ENCODE measurements at places on chromosomes 11 and 22.
A peak's percentile ranks its signal among the peaks of the same experiment; 100 is the strongest.

DNA sequence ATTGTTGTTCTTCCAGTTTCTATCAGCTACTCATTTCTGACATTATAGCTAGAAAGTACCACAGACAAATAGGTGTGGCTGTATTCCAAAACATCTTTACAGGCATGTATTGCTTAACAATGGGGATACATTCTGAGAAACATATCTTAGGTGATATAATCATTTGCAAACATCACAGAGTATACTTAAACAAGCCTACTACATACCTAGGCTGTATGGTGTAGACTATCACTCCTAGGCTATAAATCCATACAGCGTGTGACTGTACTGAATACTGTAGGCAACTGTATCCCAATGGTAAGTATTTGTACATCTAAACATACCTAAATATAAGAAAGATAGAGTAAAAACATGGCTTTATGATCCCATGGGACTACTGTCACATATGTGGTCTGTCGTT, 231.8 kb downstream of the ETS1 start:
- no peak for DNase-seq

DNA sequence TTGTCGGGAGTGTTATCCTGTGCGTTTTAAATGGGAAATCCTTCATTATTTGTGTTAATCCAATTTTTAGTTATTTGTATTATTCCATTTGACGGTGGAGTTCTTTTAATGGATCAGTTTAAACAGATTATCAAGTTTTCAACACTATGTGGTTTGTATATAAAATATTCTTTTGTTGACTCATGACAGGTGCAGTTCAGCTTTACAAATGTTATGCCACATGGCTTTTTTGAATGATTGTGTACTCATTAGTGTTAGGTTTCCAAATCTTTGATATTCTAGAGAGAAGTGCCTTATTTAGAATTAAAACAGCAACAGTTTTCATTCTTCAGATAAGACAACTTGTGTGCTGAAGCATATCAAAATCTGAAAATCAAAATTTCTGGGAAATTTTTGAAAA, 2.4 kb downstream of the JAM3 start:
- DNase-seq: no peak

- no peak for DNase-seq
These were observed at the start of gene DCHS1 for GRCh38 chr11:6655790-6656583. Gene DCHS1 (minus strand): TSS chr11:6655809. CDS start chr11:6641613, 14,196 bp downstream.

GRCh38 chr11:4983841-4984240, 10.8 kb upstream of the OR51L1 start:
- no peak for DNase-seq

DNA sequence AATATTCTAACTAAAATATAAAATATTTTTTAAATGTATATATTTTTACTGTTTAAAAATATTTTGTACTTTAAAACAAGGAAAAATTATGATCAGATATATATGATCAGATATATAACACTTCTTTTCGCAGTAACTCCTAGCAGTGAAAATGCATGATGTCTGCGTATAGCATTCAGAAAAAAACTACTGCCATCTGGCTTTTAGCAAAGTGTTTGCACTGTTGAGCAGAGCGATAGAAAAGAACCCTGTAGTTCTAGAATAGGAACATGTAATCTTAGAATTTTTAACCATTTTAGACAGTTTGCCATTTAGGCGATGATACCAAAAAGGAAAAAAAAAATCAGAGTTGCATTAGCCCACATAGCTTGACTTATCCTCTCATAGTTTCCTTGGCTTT, 370.4 kb upstream of the ANO3 start:
- no peak for DNase-seq

GRCh38 chr22:40407021-40407761, 36.8 kb downstream of the SGSM3 start:
- no peak for DNase-seq

DNA sequence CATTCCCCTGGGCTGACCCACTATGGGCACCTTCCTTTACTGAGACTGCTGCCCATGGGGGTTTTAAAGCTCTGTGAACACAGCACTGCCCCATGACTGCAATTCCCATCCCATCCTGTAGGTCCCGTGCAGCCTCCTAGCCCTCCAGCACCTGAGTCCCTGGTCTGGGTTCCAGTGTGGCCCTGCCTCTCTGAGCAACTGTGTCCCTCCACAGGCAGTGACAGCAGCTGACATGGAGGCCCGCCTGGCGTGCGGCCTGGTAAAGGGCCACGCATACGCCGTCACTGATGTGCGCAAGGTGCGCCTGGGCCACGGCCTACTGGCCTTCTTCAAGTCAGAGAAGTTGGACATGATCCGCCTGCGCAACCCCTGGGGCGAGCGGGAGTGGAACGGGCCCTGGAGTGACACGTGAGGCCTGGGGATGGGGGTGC, 12.6 kb downstream of the OMP start:
- no peak for DNase-seq

DNA sequence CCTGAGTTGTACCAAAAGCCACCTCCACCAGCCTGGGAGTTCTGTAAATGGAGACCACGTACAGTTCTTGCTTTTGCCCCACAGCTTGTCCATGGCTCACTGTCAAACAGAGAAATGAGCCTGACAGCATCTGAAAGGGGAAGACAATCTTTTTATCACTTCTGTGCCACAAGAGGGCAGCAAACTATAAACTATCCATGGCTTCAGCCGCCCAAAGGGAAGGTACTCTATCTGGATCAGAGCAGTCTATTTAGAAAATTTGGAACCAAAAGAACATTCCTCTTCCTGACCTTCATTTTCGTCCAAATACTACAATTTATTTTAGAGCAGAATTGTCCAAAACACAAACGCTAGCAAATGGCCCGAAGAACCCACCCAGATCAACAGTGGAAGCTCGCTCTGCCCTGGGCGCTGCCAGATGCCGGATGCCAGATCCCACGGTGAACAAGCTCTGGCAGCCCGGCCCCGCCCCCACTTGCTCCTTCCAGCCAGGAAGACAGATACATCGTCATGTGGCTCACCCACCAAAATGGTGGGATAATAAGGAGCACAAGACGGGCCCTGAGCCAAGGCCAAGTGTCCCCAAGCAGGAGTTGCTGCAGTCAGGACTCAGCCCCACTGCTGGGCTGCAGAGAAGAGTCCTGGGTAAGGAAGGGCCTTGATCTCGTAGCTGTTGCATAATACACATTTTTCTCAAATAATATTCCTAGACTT, 23.9 kb upstream of the SCGB1A1 start:
- DNase-seq: no peak

DNA sequence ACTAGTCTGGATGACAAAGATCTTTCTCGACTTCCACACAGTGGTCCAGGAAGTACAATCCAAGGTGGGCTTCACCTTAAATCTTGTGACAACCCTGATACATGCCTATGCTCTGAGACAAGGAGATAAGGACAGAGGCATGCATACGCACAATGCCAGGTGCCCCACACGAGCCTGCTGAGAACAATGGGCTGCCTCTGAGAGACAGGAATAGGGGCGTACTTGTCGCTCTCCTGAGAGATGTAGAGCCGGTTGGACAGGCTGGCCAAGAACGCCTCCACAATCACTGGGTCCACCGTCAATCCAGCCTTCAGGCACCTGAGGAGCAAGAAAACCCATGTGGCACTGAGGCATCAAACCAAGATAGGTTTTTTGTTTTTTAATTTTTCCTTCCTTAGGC, 25.5 kb downstream of the SERPIND1 start:
- DNase-seq: no peak

- DNase-seq: no peak
These were observed 26.0 kb downstream of the PKNOX2 start for GRCh38 chr11:125190566-125190965.

DNA sequence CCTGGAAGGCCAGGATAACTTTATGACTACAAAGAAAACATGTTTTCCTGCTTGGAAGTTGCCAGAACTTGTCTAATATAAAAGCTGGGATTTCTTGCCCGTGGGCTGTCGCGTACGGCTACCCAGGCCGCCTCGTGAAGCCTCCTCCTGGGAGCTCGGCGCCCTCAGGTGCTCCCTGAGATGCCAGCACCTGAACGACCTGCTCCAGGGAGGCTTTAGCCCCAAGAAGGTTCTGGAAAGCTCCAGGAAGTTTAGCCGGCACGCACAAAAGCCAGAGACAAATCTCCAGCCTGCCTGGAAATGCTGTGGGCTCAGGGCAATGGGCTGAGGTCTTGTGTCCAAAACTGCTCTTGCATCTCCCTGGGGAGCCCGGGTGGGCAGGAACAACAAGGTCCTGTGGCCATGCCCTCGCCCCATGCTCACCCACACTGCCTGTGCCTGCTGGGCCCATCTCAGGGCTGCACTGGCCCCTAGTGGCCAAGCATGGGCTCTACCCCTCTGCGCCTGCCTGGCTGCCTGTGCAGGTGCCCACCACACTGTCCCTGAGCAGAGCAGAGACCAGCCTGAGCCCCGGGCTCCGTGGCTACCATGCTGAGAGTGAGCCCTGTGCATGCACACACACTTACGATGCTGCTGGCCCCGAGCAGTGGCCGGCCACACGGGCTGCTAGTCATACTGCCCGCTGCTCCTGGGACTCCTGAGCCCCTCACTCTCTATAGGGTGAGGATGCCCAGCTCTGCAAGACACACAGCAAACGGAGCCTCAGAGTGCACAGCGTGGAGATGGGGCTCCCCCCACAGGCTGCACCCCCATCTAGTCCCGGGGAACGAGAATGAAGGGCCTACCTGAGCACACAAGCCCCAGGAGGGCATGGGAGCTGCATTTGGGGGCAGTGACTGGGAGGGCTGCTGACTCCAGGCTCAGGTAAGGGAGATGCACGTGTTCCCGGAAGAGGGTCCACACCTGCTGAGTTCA, 4.9 kb upstream of the CELSR1 start:
- DNase-seq: peak; percentile 95

DNA sequence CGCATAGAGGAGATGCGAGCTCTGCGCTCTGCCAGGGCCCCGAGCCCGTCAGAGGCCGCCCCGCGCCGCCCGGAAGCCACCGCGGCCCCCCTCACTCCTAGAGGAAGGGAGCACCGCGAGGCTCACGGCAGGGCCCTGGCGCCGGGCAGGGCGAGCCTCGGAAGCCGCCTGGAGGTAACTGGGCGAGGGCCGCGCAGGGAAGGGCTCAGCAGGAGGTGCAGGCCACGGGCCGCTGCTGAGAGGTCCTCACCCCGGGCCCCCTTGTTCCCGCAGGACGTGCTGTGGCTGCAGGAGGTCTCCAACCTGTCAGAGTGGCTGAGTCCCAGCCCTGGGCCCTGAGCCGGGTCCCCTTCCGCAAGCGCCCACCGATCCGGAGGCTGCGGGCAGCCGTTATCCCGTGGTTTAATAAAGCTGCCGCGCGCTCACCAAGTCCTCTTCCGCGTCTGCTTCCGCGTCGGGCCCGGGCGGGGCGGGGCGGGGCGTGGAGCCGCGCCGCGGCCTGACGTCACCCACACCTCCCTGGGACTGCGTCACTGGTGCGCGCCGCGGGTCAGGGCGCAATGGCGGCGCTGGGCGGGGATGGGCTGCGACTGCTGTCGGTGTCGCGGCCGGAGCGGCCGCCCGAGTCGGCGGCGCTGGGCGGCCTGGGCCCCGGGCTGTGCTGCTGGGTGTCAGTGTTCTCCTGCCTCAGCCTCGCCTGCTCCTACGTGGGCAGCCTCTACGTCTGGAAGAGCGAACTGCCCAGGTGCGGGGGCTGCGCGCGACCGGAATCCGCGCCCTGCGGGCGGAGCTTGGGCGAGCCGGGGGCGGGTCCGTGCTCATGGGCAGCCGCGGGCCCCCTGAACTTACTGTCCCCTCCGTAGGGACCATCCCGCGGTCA, at the start of gene RCE1:
Gene RCE1, plus strand, starts transcription at position 546 of the 880 bp plus-strand sequence. Its CDS starts 15 bp downstream, at position 561.
- DNase-seq: peak; percentile 94

- no peak for DNase-seq
These were observed 453 bp downstream of the GAS2 start for GRCh38 chr11:22666688-22667439.

DNA sequence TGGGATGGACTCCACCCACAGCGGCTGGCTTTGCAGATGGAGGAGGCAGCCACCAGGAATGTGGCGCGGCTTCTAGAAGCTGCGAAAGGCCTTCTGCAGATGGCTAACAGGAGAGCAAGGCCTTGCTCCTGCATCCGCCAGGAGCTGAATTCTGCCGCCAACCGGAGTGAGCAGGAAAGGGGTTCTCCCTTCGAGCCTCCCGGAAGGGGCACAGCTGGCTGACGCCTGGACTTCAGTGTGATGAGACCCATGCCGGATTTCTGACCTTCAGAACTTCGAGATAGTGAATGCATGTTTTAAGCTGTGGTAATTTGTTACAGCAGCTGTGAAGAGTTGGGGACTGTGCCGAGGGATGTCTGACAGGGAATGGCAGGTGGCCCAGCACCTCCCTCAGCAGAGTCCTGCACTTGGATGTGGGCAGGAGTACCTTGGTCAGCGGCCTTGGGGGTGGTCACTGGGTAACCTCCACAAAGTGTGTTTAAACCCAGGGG, 7.7 kb downstream of the TBC1D22A start:
- no peak for DNase-seq

DNA sequence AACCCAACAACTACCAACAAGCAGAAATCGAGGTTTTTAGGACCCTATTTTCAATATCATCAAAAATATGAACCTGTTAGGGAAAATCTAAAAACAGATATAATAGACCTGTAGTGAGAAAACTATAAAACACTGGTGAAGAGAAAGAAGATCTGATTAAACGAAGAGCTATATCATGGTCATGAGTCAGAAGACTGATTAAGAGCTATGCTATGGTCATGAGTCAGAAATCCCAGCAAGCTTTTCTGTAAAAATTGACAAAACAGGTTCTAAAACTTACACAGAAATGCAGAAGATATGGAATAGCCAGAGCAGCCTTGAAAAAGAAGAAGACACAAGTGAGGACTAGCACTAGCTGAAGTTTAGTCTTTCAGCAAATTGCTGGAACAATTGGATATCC, 345.0 kb downstream of the TBC1D22A start:
- no peak for DNase-seq

GRCh38 chr11:12897867-12898266, 111.2 kb upstream of the RASSF10 start:
- DNase-seq: no peak

- DNase-seq: no peak
These were observed 39.7 kb downstream of the FLI1 start for GRCh38 chr11:128733440-128734102.

- DNase-seq: no peak
These were observed 7.3 kb downstream of the APOBEC3B start for GRCh38 chr22:38989466-38989865.

GRCh38 chr22:36775586-36775963, 344 bp downstream of the IFT27 start:
- DNase-seq: no peak

GRCh38 chr11:2317354-2318050, 15.7 kb downstream of the TSPAN32 start:
- DNase-seq: no peak

DNA sequence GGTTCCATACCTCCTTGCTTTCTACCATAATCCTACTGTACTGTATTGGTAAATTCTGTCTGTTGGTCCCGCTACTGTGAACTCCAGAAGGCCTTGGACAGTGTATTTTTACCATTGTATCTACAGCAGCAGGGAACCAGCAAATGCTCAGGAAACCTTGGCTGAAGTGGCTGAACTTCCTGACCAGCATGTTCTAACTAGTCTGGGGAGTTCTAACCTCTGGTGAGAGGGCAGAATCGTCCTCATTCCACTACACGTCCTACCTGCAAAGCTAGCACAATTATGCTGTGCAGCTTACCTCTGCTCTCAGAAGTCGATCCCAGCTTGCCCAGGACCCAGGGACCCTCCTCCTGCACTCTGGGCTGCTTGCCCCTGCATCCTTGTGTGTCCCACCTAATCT, 283.1 kb downstream of the TENM4 start:
- DNase-seq: no peak

GRCh38 chr11:126329644-126330211, 25.8 kb upstream of the ST3GAL4 start:
- no peak for DNase-seq

All from GM12892 (cell line).